ENCODE measurements at places on chromosomes 4 and X.

DNA sequence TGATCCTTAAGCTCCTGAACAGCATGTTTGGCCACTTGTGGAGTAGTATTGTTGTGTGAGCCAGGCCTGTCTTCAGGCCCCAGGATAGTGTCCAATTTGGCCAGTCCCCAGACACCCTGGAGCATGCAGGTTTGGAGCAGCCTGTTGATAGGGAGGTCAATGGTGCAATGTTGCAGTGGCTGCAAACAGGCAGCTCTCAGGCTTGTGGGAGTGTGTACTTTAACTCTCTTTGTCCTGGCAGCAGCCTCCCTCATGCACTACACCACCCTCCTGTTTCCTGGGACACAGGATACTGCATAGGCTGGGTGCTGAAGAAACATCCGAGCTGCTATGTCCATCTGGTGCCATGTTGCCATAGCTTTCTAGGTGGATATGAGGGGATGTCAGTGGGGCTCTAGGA lies 24.0 kb downstream of the TECRL start:
- DNase-seq, result no peak

GRCh38 chr4:69360271-69360670 lies 80.0 kb downstream of the UGT2B28 start:
- DNase-seq, result no peak

GRCh38 chr4:100786481-100786880 lies 268.7 kb upstream of the EMCN start:
- no peak for DNase-seq

- no peak for DNase-seq
Observed at GRCh38 chr4:94849901-94850300, 92.1 kb downstream of the BMPR1B start.

- no peak for DNase-seq
Observed at GRCh38 chr4:150299816-150300215, 221.6 kb downstream of the DCLK2 start.

DNA sequence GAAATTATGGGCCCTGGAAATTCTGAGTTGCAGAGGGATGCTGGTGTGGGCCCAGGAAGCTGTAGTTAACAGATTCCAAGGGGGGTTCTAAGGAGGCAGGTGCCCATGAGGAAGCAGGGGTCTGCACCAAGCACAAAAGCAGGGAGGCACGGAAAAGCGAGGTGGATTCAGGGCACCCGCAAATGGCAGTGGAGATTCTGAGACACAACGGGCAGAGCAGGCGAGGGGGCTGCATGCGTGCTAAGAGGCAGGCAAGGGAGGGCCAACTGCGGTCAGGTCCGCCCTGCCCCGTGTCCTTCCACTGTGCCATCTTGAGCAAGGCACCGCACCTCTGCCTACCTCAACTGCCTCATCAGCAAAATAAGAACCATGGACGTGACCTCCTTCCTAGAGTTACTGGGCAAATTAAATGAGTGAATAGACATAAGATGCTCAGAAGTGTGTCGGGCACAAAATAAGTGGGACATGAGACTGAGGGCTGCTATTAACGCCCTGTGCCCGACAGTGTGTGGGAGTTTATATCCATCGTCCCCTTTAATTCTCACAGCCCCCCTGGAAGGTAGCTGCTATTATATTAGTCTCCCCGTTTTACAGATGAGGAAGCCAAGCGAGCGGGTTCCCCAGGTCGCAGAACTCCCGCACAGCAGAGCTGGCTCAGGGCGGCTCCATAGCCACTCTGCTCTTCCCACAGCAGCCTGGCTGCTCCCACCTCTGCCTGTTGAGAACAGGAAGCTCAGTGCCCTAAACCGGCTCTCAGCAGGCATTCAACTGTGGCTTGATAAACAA lies 67.6 kb downstream of the PPP2R2C start:
- no peak for DNase-seq

GRCh38 chr4:145796346-145796745 lies 116.4 kb downstream of the C4orf51 start:
- no peak for DNase-seq

GRCh38 chr4:48375651-48376304 lies 34.4 kb downstream of the SLAIN2 start:
- DNase-seq, result no peak

DNA sequence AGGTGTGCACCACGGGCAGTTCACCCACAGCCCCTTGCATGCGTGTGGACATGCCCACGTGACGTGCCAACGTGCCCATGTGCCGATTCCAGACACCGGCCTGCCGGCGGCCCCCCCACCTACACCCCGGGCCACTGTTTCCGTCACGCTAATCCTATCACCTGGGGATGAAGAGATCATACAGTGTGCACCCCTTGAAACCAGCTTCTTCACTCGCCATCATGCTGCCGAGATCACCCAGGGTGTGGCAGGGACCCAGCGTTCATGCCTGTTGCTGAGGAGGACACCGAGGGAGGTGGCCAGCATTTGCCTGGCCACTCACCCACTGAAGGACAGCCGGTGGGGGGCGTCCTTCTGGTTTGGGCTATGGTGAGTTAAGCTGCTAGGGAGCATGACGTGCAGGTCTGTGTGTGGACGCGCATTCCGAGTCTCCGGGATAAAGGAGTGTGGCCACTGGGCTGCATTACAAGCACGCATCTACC lies 14.1 kb downstream of the CTBP1 start:
- DNase-seq, result no peak
